ENCODE measurements at places on chromosomes 7 and 10. TPM values are rescaled to one million over a fixed set of nuclear protein-coding genes. Genes with fewer than 3 reads are reported as not detected.

DNA sequence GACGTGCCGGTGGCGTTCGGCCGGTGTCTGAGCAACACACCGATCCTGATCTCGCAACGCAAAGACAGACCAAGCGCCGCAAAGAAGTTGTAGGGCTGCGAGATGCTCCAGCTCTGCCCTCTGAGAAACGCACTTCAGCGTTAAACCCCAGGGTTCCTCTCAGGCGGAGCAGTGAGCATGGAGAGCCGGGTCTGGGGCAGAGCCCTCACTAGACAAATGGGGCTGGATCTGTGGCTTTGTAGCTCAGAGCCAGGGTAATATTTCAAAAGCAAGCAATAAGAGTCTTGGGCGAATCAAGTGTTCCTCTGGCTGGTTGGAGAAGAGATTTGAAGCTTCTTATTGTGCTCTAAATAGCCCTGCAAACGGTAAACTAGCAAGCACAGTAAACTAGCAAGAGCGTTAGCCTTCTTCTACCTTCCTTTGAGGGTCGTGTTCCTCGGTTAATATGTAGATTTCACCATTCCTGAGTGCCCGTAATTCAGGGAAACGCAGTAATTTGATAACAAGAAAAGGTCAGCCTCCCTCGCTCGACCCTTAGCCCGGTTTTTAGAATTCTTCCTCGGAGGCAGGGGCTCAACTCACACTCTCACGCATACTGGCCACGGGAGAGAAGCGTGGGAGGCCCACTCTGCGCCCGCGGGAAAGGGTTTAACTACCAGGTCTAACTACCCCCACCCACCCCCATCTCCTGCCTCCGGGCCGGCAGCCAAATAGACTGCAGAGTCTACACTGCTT is 6.7 kb downstream of the SKAP2 start:
- no peak overlapping the region for H3K27ac ChIP-seq
- peaks cover 3% of the 10 kb centered on the region for H3K27me3 ChIP-seq
- no peaks in the 10 kb centered on the region for H3K4me1 ChIP-seq
- H3K36me3 ChIP-seq = no peaks in the 10 kb centered on the region
- no peak for DNase-seq
- no peak overlapping the region for H3K4me3 ChIP-seq

GRCh38 chr10:2895594-2896196 is 171.7 kb upstream of the PFKP start:
- no peaks in the 10 kb centered on the region for H3K36me3 ChIP-seq
- no peaks in the 10 kb centered on the region for H3K4me1 ChIP-seq
- no peak overlapping the region for H3K4me3 ChIP-seq
- H3K27ac ChIP-seq = no peak overlapping the region

- no peak overlapping the region for H3K4me3 ChIP-seq
- H3K27me3 ChIP-seq = peaks cover 3% of the 10 kb centered on the region
These were observed 236.3 kb downstream of the SDK1 start for GRCh38 chr7:3537210-3537875.

ASB10 gene
- not detected for total RNA-seq

MYO3A gene
- total RNA-seq = not detected

DNA sequence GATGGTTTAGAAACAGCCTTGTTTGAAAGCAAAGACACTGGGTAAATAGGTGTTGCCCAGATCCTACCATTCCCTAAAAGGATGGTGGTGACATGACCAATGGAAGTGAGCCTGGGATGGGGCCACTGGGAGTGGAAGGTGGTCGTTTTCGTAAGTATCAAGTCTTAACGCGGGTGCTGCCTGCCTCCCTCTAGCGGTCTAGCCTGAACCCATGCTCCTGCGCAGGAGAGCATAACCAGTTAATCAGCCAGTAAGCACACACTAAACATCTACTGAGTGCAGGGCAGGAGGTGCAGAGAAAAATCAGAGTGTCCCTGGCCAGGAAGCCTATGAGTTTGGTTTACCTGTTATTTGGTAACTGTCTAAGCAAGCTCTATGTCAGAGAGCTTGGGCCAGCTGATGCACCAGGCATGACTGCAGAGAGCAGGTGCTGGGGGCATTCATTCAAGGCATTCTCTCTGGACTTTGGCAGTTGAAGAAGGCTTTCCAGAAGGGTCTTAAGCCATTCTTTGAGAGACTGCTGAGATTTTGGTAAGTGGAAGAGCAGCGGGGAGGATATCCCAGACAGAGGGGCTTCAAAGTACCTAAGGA is 930 bp downstream of the GARIN1A start:
- no peaks in the 10 kb centered on the region for H3K4me1 ChIP-seq
- no peak for DNase-seq
- H3K27ac ChIP-seq = no peak overlapping the region
- no peak overlapping the region for H3K4me3 ChIP-seq

DNA sequence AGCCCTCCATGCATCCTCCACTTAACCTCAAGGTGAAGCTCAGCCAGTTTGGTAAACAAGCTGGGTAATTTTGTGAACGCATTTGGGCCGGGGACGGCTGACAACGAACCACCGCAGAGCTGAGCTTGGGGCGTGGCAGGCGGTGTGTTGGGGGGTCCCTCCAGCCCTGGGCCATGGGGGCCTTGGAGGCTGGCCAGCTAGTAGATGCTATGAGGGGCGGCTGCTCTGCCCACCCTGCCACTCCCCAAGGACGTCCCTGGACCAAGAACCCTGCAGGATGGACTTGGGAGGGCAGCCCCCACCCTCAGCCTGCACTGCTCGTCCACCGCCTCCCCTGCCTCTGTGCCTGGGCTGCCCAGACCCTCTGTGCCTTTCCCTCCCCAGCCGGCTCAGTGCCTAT is 12.0 kb upstream of the SCART1 start:
- no peak for DNase-seq
- no peaks in the 10 kb centered on the region for H3K27me3 ChIP-seq
- H3K36me3 ChIP-seq = no peaks in the 10 kb centered on the region

- no peak overlapping the region for H3K27ac ChIP-seq
- H3K4me3 ChIP-seq = no peak overlapping the region
- no peaks in the 10 kb centered on the region for H3K4me1 ChIP-seq
- H3K27me3 ChIP-seq = peaks cover 10% of the 10 kb centered on the region
These were observed 29.3 kb upstream of the OSBPL3 start for GRCh38 chr7:25009257-25009656.

DNA sequence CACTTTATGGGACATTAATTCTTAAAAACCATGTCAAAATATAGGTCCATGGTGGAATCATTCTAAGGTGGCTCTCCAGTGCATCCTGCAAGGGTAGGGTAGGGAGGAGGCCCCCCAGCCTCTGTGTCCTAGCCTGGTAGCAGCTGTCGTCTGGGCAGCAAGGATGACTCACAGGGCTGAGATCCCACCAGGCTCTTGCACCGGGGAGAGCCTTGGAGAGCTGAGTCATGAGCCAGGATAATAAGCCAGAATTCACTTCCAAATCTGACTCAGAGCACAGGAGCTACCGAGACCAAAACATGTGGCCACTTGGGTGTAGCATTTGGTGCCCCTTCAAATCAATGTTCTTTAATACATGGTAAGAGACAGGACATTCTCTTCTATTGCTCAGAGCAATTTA is 298.5 kb downstream of the NEBL start:
- no peaks in the 10 kb centered on the region for H3K4me1 ChIP-seq
- DNase-seq = no peak
- no peak overlapping the region for H3K4me3 ChIP-seq

DNA sequence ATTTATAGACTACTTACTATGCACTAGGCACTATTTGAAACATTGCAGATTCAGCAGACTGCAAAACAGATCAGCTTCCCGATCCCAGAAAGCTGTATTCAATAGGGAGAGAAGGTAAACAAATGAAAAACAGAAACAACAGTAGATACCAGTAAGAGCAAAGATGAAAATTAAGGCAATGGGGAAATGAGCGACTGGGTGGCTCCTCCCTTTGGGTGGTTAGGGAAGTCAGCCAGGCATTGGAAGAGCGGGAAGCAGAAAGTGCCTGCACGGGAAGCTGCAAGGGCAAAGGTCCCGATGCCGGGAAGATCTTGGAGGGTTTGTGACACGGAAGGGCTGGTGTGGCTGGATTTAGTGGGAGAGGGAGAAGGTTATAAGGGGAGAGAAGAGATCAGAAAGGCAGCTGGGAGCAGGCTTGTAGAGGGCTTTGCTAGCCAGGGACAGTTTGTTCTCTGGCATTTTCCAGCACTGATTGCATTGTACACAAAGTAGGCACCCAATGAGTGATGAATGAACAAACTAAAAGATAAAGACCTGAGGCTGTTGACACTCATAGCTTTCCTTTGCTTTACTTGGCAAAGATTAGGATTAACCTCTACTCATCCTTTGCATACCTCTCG is 67.8 kb downstream of the NAMPT start:
- H3K36me3 ChIP-seq = no peaks in the 10 kb centered on the region
- peaks cover 2% of the 10 kb centered on the region for H3K27me3 ChIP-seq
- no peak overlapping the region for H3K27ac ChIP-seq
- no peaks in the 10 kb centered on the region for H3K4me1 ChIP-seq
- H3K4me3 ChIP-seq = no peak overlapping the region

DNA sequence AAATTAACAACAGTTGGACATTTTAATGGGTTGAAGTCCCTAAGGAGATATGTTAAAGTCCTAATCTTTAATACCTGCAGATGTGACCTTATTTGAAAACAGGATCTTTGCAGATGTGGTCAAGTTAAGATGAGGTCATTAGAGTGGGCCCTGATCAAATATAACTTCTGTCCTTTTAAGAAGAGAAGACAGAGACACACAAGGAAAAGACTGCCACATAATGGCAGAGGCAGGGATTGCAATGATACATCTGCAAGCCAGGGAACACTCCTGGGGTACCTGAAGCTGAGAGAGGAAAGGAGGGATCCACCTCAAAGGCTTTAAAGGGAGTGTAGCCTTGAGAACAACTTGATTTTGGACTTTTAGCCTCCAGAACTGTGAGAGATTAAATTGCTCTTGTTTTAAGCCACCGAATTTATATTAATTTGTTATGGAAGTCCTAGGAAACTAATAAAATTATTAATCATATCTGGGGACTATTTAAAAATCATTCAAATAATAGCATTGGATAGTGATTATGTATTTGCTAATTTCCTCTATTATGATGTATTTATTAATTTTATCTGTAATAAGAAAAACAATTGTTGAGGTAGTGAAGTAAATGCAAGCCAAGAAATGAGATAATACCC is 700.0 kb upstream of the PCDH15 start:
- no peak overlapping the region for H3K4me3 ChIP-seq
- H3K27ac ChIP-seq = no peak overlapping the region
- H3K4me1 ChIP-seq = no peaks in the 10 kb centered on the region
- H3K27me3 ChIP-seq = no peaks in the 10 kb centered on the region
- H3K36me3 ChIP-seq = no peaks in the 10 kb centered on the region

GRCh38 chr7:22718200-22718711 is 8.7 kb upstream of the IL6 start:
- H3K27me3 ChIP-seq = peaks cover 5% of the 10 kb centered on the region
- no peak overlapping the region for H3K4me3 ChIP-seq
- no peak overlapping the region for H3K27ac ChIP-seq
- no peaks in the 10 kb centered on the region for H3K36me3 ChIP-seq
- H3K4me1 ChIP-seq = no peaks in the 10 kb centered on the region

WNT8B gene
- not detected for total RNA-seq

- H3K36me3 ChIP-seq = no peaks in the 10 kb centered on the region
- DNase-seq = no peak
- no peak overlapping the region for H3K27ac ChIP-seq
- H3K4me3 ChIP-seq = no peak overlapping the region
- H3K4me1 ChIP-seq = peaks cover 15% of the 10 kb centered on the region
These were observed 14.3 kb downstream of the TMEM273 start for GRCh38 chr10:49173853-49174252.

TRIM50 gene
- total RNA-seq = not detected

DNA sequence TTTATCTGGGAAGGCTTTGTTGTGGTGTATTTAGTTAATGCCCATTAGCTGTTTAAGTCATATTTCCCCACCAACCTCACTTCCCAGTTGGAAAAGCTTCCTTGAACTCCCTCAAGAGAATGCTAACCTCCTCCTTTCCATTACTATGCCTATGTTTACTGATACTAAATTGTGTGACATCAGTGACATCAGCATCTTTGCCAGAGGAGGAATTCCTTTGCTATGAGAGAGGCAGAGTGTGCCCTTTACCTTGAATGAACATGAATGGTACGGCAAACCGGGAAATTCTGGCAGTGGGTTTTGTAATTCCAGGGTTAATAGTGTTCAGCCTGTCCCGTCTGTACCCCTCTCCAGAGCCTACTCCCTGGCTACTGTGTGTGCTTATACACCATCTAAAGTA is 22.1 kb upstream of the GLCCI1 start:
- no peaks in the 10 kb centered on the region for H3K36me3 ChIP-seq
- H3K27ac ChIP-seq = no peak overlapping the region
- H3K27me3 ChIP-seq = no peaks in the 10 kb centered on the region
- H3K4me1 ChIP-seq = peaks cover 21% of the 10 kb centered on the region
- no peak overlapping the region for H3K4me3 ChIP-seq
- no peak for DNase-seq

GRCh38 chr10:133258818-133259601 is 17.7 kb downstream of the ADAM8 start:
- H3K4me1 ChIP-seq = peaks cover 65% of the 10 kb centered on the region
- peak overlapping the region; percentile 26 for H3K4me3 ChIP-seq
- DNase-seq = peak; percentile 84
- no peaks in the 10 kb centered on the region for H3K27me3 ChIP-seq
- peak overlapping the region; percentile 75 for H3K27ac ChIP-seq
- H3K36me3 ChIP-seq = no peaks in the 10 kb centered on the region

GRCh38 chr10:130021383-130021950 is 57.4 kb upstream of the EBF3 start:
- no peak overlapping the region for H3K27ac ChIP-seq
- H3K36me3 ChIP-seq = no peaks in the 10 kb centered on the region
- no peak overlapping the region for H3K4me3 ChIP-seq
- no peak for DNase-seq
- H3K4me1 ChIP-seq = no peaks in the 10 kb centered on the region
- H3K27me3 ChIP-seq = no peaks in the 10 kb centered on the region

ITIH5 gene
- not detected for total RNA-seq

GRCh38 chr10:23341004-23341403 is 3.6 kb downstream of the C10orf67 start:
- H3K4me1 ChIP-seq = peaks cover 42% of the 10 kb centered on the region
- peak; percentile 83 for DNase-seq
- no peaks in the 10 kb centered on the region for H3K36me3 ChIP-seq
- H3K27me3 ChIP-seq = no peaks in the 10 kb centered on the region
- H3K27ac ChIP-seq = peak overlapping the region; percentile 44

All from CD4-positive, CD25-positive, alpha-beta regulatory T cell (primary cell).